T-helper 1 cell (primary cell): ENCODE measurements at places on chromosomes 1 and 21.
A peak's percentile ranks its signal among the peaks of the same experiment; 100 is the strongest.

- no peak for DNase-seq
Measured at GRCh38 chr1:33327587-33328325, 6.9 kb upstream of the A3GALT2 start.

DNA sequence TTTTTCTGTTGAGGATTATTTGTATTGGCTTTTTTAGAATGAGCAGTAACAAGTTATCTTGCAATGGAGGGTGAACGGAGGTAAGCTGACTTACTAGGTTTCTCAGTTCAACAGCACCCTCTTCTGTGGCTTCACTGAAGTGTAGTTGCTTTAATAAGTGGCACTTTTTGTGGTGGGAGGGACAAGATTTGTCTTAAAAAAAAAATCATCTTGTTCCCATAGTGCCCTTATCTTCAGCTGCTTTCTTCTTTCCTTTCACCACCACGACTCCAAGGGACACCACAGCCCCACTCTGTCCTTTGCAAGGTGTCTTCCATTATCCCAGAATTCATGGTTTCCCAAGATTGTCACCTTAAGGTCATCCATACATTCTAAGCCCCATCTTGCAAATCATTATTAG, 92.9 kb downstream of the PIGK start:
- DNase-seq = peak; percentile 24

GRCh38 chr21:39938086-39938625, 70.9 kb downstream of the PCP4 start:
- no peak for DNase-seq

GRCh38 chr21:25283720-25284119, 323.6 kb downstream of the MRPL39 start:
- DNase-seq = no peak

- DNase-seq = peak; percentile 67
Measured at GRCh38 chr1:8423692-8424538, 106.0 kb downstream of the SLC45A1 start.

- DNase-seq = no peak
Measured at GRCh38 chr21:41076064-41076463, 91.9 kb upstream of the BACE2 start.
